Mucosa of descending colon (tissue), 3 donors: ENCODE measurements at places on chromosomes 5 and 9.
A peak's percentile ranks its signal among the peaks of the same experiment; 100 is the strongest.

- DNase-seq: no peak
Observed at GRCh38 chr5:140207250-140207964, 32.4 kb downstream of the CYSTM1 start.

- peak; percentile 68 for DNase-seq
Observed at GRCh38 chr9:27247756-27248155, 49.2 kb downstream of the EQTN start.

DNA sequence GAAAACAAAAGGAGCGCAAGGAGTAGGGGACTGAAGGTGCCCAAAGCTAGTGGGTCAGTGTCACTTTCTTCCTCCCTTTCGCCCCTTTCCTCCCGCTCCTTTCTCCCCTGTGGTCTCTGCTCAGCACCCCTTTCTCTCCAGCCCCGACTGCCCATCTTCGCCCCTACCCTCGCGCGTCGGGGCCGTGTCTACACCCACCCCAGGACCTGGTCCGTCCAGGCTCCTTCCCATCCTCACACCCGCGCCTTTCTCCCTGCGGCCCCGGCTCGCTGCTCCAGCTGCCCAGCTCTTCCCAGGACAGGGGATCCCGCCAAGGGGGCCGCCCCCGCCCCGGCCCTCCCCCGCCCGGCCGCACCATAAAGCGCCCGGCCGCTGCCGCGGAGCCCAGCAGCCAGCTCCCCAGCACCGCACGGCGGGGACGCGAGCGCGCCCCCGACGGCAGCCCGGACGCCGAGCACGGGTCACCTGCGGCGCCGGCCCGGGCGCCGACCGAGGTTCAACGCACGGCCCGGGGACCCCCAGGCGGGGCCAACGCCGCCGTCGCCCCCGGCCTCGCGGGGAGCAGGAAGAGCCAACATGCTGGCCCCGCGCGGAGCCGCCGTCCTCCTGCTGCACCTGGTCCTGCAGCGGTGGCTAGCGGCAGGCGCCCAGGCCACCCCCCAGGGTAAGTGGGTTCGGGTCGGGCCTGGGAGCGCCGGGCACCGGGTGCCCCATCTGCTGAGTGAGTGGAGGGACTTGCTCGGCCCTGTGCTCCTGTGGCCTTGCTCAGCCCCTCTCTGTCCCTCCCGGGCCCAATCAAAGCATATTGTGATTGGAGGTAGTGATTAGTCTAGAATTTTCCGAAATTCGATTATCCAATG lies at the start of gene THBS4:
Gene THBS4 (plus strand): TSS at position 387 of the 860 bp plus-strand sequence. CDS start 190 bp downstream, at position 577.
- no peak for DNase-seq

- no peak for DNase-seq
Observed at GRCh38 chr5:172425402-172425801, 28.9 kb downstream of the SH3PXD2B start.

GRCh38 chr9:73151653-73152542 lies at the start of gene ANXA1:
Gene ANXA1, plus strand, starts transcription at chr9:73151865. Its CDS starts 6,671 bp downstream, at chr9:73158536.
- DNase-seq: no peak

- DNase-seq: no peak
Observed at GRCh38 chr9:98002808-98003207, 19.7 kb downstream of the ANP32B start.

- DNase-seq: no peak
Observed at GRCh38 chr5:62312674-62313073, 6.7 kb downstream of the KIF2A start.

- DNase-seq: no peak
Observed at GRCh38 chr9:27149651-27150050, 40.6 kb downstream of the TEK start.

GRCh38 chr5:72841756-72842535 lies 25.5 kb downstream of the TNPO1 start:
- no peak for DNase-seq

DNA sequence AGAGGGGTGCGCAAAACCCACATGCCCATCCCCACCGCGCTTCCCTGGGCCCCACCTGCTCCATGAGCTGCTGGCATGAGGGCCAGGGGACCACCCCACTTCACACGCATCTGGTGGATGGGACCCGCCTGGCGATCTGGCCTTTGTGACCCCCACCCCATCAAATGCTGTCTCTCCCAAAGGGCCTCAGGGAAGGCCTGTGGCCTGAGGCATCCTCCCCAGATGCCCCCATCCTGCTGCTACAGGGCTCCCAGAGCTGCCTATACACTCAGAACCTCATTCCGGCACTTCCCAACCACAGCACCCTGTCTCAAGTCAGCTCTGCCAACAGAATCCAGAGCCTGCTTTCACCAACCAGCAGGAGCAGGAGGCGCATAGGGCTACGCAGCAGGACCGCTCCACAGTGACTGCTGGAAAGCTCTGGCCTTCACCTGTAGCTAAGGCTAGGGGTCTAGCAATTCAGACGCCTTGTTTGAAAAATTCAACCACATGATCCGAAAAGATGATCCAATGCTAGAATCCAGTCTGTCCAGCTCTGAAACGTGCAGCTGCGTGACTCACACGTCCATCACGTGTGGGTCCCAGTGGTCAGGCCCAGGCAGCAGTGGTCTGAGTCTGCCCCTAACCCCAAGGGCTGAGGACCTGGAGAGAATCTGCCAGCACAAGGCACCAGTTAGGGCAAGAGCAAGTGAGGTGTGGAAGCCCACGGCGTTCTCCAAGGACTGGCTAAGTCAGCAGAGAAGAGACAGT lies 1.4 kb upstream of the SNAPC4 start:
- no peak for DNase-seq

GRCh38 chr5:150065886-150066285 lies 20.5 kb downstream of the CSF1R start:
- no peak for DNase-seq

DNA sequence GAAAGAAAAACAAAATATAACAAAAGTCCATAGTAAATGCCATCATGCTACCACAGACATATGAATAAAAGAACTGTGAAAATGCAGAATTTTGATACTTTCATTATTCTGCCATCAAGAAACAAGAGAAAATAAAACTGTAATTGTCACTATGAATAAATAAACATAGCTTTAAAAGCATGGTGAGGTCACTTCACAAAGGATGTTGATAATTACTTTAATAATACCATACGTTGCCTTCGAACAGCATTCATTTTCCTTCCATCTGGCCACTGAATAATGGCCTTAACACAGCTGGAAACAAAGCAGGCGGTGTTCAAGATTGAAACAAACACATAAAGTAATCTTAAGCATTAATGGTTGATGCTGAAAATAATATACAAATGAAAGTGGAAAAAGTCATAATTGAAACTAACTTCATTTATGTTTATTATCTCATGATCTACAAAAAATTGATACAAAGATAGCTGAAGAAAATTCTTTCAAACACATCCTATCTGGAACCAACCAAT lies 102.0 kb downstream of the AGTPBP1 start:
- DNase-seq: no peak

GRCh38 chr9:35342221-35342958 lies 147.5 kb upstream of the RUSC2 start:
- no peak for DNase-seq

DNA sequence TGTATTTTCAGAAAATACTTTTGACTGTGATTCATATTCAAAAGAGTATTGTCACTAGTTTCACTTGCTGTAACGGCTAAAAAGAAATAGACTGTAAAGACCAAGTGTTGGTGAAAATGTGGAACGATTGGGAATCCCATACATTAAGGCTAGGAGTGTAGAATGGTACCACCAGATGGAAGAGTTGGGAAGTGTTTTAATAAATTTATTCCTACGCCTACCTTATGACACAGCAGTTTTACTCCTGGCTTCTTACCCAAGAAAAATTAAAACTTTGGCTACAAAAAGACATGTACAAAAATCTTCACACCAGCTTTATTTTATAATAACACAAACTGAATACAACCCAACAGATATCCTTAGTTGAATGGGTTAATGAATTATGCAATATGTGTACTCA lies 256.2 kb downstream of the TAF11L14 start:
- DNase-seq: no peak

GRCh38 chr5:148458036-148458888 lies 74.5 kb downstream of the FBXO38 start:
- no peak for DNase-seq

DNA sequence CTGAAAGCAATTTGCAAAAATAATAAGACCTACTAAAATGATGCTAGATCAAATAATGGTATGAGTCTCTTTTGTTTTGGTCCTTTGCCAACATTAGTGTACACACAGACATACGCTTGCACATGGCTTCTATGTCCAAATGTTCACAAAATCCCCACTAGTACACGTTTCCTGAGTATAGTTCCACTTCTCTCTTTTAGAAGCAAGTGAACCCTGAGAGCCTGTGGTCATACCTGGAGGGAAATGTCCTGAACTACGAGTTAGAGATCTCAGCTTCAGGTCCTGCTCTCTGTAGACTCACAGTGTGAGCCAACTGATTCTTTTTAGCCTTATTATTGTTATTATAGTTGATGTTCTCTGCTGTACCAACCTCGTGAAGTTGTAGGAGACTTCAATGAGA lies 47.3 kb upstream of the ACTBL2 start:
- DNase-seq: no peak

DNA sequence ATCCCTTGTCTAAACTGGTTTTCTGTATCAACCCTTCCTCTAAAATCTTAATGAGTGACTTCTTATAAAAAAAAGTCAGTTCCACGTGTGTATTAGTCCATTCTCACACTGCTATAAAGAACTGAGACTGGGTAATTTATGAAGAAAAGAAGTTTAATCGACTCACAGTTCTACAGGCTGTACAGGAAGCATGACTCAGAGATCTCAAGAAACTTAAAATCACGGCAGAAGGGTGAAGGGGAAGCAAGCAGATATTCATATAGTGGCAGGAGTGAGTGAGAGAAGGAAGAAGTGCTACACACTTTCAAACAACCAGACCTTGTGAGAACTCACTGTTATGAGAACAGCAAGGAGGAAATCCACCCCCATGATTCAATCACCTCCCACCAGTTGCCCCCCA lies 307.8 kb upstream of the ARRDC3 start:
- no peak for DNase-seq

GRCh38 chr5:112018846-112019245 lies 261.9 kb upstream of the NREP start:
- DNase-seq: no peak

DNA sequence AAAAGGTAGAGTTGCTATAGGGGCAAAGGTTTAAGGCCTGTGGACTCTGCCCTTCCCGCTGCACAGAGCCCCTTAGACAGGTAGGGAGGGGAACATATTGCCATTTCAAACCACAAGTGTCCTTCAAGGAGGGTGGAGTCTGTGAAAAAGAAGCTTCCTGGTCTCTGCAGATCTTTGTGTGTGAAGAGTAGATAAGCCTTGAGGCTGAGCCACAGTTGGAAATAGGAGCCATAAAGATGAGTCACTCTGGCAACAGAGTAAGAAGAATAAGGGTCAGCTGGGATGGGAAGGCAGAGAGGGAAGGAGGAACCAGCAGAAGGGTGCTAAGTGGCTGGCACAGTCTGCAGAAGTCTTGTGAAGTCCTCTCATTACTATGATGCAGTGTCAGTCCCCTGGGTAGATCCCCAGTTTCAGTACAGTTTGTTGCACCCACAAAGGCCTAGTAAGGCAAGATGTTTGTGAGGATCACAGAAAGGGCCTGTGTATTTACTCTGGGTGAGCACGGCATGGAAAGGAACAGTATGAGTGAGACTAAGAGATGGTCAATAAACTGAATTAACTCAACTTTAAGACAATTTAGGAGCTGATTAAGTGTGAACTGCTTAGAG lies 18.1 kb downstream of the GRXCR2 start:
- DNase-seq: peak; percentile 74

GRCh38 chr5:126531543-126532120 lies 63.4 kb downstream of the ALDH7A1 start:
- DNase-seq: no peak

DNA sequence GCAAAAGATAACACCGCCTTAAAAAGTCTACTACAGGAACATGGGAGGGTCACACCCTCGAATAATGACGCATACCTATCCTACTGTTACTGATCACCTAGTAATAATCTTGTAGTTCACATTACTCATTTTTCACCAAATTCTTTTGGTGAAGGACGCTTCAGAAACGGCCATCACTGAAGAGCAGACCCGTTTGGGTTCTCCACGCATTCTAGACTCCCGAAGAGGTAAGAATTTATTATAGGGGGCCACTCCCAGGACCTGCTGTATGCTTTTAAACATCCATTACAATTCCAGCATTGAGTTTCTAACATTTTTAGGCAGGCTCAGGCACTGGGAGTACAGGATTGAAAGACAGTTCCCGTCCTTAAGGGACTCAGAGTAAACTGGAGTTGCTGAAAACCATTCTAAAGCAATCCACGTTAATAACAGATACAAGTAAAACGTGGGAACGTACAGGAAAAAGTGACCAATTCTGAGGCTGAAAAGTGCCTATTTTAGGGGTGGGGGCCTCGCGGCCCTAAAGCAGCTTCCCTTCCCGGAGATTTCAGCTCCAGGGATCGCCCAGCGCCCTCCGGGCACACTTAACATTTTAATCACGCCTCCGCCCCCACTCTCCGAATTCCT lies at the start of gene FER:
Gene FER (plus strand): TSS at position 124 of the 627 bp plus-strand sequence. CDS start 50,286 bp downstream, outside the sequence.
- DNase-seq: no peak

DNA sequence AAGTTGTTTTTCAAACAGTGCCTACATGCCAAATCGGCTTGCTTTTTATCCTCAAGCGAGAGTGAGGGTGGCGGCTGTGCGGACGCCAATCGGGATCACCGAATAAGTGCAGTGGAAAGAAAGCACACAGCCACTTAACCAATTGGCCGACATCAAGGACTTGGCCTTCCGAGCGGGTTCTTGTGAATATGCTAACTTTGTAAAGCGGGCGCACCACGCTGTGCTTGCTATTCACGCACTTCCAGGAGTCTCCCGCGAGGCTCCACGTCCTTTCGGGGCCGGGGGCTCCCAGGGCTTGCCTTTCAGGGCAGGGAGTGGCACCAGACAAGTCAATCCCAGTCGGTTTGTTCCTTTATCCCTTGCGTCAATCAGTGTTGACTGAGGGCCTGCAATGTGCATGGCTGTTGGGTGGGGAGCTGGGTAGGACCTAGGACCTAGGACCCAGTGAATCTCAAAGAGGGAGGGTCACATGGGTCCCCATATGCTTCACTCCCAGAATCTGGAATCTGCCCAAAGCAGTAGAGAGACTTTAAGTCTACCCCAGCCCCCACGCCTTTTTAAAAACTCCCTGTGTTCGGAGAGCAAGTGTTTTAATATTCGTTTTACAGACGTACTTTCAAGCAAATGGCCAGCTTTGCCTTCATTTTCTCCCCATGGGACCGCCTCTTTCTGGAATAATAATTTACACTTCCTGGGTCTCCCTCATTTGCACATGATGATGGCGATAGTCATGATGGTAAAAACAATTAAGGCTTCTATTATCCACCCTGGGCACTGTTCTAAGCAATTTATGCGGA lies 2.0 kb upstream of the GCNT4 start:
- DNase-seq: peak; percentile 52

DNA sequence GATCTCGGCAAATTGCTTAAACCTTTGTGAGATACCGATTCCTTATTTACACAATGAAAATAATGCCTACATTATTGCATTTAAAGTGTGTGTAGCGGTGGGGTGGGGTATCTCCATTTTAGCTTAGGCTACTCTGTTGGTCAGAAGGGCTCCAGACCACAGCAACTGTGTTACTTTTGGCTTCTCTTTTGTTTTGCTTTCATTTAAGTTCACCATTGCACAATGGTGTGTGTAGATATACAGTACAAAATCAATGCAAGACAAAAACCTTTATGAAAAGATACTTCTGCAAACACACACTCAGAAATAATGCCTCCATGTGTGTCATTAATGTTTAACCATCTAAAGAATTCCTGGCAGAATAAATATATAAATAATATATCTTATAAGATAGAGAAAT lies 279.4 kb downstream of the FBXL17 start:
- DNase-seq: no peak

- DNase-seq: no peak
Observed at GRCh38 chr9:35484406-35484805, 5.5 kb upstream of the RUSC2 start.
